ENCODE measurements at places on chromosomes 11 and 22.

DNA sequence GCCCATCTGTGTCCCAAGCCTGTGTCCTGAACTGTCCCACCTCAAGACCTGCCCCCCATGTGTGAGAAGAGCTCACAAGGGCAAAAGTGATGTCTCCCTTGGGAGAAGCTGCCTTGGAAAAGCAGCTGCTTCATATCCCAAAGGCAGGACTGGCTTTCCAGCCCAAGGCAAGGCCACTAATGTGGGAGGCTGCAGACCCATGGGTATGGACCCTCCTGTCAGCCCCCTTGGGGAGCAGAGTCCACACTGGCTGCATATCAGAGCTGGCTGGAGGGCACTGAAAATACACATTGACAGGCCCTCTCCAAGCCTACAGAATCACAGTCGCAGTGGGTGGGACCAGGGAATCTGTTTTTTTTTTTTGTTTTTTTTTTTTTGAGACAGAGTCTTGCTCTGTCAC lies 2.7 kb downstream of the PELI3 start:
- DNase-seq: no peak

DNA sequence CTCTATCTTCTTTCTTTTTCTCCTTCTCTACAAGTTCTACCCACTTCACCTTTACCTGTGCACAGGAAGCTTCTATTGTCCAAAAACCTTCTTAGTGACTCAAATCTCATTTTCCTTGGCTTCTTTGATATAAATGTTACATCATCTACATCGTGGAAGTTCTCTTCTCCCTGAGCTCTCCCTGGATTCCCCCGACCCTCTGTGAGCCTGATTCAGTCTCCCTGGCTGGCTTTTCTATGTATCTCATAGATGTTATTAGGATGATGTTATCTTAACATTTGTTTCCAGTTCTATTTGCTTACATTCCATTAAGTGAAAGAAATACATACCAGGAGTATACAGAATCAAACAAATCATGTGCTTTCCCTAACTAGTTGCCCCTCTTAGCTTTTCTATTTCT lies 235.8 kb upstream of the PITPNB start:
- DNase-seq: no peak

DNA sequence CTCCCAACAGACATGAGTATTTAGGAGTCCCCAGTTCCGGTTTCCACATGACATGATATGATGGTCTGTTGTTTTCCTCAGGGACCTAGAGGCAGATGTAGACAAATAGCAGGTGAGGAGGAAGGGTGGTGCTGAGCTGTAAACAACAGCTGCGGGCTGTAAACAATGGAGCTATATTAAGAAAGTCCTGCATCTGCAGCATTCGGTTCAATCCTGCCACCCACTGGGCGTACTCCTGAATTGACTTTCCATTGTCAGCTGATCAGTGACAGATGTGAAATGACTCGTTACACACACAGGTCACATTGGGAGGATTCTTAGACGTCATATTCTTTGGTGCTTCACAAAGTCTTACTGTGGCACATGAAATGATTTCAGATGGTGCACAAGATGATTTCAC lies 26.8 kb upstream of the RAG1 start:
- peak; percentile 38 for DNase-seq

DNA sequence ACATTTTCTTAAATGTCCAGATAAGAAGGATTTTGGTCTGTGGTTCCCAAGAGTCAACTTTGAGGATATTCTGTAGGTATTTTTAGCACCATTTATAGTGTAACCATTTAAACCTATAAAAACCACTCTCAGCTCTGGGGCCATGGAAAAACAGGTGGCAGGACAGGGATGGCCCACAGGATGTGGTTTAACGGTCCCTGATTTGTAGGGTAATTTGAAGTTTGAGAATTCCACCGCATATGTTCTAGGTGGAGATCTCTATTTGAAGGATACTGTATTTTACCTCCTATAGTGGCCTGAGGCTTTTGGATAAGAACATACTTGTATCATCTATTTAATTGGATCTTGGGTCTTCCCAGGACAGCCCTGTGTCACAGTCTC lies 62.4 kb upstream of the IGLL5 start:
- no peak for DNase-seq

DNA sequence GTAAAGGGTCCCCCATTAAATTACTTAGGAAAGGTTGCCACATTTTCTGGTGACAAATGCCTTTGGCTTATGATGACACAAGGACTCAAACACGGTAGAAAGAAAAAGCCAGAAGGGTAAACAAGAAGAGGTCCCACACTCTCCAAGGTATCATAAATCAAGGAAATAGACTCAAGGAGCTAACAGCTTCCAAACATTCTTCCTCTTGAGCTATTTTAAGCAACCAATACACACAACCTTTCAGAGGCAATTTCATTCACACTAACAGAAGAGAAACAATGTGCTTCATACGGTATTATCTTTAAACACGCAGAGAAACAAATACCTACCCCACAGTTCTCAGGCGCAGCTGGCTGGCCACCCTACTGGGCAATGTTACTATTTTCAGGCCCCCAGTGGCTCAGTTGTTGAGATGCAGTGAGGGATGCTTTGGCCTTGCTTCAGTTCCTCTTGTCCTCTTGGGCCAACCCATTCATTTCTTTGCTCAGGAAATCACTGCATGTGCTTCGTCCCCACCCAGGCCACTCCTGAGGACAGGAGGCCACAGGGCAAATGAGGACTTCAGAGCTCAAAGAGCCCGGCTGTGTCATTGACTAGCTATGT lies 15.8 kb downstream of the ABTB2 start:
- no peak for DNase-seq

DNA sequence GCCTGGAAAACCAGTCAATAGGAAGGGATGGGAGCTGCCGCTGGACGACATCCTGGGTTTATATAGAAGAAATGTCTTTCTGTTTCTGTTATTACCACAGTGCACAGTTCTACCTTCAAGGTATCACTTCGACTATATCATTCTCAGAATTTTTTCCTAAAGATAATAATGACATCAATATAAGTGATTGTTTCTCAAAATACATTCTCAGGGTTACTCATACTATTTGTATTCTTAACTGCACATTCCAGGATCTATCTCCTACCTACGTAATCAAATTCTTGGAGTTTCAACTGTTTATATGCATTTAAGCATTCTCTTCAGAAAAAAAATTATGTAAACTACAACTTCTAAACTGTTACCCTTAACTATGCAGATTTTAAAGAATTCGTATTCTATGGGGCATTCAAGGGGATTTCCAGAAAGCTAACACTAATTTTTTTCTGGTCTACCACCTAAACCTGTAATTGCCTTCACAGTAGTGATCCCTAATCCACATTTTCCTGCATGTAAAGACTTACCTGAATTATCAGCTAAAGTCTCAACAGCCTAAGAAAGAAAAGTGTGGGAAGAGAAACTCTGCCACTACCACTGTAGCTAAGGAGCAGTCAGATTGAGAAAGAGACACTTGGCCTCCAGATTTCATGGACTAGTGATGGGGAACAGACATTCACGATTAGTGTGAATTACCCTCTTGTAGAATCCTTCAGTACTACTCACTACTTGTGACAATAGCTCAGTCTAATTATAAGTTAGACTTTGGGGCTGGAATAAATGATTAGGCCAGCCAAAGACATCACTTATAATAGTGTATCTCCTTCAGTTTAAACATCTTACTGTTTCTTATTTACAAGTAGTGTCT lies at the start of gene OR51B5:
TSS of gene OR51B5 (minus strand) at position 51 of the 862 bp plus-strand sequence. CDS start at position 51, 0 bp downstream.
- no peak for DNase-seq

DNA sequence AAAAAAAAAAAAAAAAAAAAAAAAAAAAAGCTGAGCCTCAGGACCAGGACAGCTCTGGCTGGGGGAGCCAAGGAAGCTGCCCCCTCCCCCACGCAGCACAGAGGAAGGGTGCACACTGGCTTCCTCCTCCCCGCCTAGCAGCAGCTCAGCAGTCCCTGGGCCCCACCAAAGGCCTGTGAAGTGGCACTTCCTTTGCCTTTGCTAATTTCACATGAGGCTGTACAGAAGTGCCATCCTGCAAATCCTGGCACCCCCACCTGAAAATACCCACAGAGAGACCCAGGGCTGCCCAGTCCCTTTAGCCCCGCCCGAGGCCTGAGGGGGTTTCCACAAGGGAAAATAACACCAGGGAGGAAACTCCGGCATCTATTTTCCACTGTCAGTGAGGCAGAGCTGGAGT lies 3.9 kb downstream of the RHOG start:
- DNase-seq: peak; percentile 71

DNA sequence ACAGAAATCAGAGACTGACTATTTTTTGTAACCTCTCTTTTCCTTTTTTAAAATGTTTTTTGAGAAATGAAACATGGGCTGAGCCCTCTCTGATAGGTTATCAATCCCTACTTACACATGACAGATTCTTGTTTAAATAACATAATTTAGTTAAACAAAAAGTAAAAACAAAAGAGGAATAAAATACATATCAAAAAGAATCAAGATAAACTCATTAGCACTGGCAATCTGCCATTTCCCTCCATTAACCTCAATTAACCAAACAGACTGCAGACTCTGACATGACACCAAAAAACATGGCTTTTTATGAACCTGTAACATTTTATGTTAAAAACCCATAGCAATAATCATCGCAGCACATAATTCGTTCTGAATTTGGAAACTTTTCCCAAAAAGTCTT lies 284.4 kb upstream of the MTNR1B start:
- DNase-seq: no peak

GRCh38 chr11:86941871-86942599 lies 13.2 kb downstream of the FZD4 start:
- DNase-seq: no peak

DNA sequence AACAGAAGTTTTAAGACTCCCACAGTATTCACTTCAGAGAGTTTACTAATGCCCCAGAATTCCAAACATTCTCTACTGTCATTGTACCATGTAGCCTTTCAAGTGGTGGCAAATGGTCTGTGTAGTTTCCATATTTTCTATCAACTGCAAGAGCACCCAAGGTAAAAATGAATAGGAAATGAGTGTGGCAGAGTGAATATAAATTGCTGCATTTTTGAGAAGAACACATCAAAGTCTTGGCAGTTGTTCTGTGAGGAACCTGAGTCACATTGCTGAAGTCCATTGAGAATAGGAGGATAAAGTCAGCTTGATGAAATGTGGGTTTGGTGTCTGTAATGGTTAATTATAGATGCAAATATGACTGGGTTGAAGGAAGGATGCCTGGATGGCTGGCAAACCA lies 193.6 kb downstream of the AASDHPPT start:
- no peak for DNase-seq

DNA sequence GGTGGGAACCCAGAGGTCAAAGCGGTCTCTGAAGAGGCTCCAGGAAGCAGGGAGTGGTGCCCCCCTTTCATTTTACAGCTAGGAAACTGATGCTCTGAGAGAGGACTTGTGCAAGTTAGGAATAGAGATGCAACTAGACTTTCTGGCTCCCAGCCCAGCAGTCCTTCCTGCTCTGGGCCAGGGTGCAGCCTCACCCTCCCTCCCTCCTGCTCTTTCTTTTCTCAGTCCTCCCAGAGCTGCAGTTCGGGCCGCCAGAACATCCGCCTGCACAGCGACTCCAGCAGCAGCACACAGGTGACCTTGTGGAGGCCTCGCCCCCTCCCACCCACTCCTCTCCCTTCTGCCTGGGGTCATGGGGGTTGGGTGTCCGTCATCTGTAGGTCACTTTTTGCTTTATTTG lies 51.5 kb downstream of the LHFPL7 start:
- DNase-seq: no peak

GRCh38 chr11:22225190-22225589 lies 32.3 kb downstream of the ANO5 start:
- no peak for DNase-seq

- DNase-seq: no peak
Measured at GRCh38 chr11:834371-835316, 1.9 kb downstream of the CD151 start.

GRCh38 chr22:46589871-46590271 lies 30.3 kb upstream of the GRAMD4 start:
- no peak for DNase-seq

GRCh38 chr11:112292785-112293407 lies 32.2 kb upstream of the PLET1 start:
- no peak for DNase-seq

DNA sequence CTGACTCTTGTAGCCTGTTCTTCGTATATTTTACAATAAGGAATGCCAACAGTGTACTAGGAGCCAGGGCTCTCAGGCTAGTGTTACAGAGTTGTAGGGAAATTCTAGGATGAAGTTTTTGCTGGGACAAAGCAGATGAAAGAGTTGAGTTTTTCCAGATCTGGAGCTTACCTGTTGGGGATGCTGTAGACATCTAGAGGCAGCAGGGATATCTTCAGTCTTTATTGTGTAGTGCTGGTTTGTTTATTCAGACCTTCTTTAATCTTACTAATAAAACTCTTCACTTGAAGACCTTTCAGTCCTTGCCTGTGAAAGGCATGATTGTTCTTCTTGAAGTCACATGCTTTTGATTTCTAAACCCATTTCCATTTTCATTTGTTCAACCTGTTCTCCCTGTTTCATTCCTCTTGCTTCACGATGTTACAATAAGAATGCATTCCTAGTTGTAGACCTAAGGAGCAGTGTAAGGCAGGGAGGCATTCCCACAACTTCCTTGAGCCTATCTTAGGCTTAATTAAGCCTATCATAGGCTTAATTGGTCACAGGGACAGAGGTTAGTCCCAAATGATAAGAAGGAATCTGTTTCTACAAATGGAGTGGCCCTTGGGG lies 7.9 kb upstream of the SLC37A2 start:
- DNase-seq: no peak

GRCh38 chr11:313787-314553 lies at the start of gene IFITM1:
Gene IFITM1 (plus strand): TSS chr11:314040. CDS start chr11:314171, 131 bp downstream.
- DNase-seq: peak; percentile 72

GRCh38 chr11:102614485-102614884 lies 10.6 kb downstream of the MMP20 start:
- DNase-seq: no peak

DNA sequence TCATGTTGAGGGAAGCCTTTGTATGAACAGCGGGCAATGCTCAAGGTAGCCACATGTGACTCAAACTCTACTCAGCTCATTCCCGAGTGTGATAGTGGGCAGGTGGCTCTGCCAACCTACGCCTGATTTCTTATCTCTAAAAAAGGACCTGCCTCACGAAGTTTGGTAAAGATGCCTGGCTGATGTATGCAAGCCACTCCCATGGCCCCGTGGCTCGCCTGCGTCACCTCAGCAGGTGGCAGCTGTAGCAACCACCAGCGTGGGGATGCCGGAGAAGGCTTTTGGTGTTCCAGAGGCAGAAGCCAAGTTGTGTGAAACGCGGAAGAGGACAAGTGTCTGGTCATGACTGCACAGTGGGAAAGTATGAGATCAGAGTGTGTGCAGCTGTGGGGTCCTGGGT lies 5.4 kb downstream of the FADS2 start:
- no peak for DNase-seq

DNA sequence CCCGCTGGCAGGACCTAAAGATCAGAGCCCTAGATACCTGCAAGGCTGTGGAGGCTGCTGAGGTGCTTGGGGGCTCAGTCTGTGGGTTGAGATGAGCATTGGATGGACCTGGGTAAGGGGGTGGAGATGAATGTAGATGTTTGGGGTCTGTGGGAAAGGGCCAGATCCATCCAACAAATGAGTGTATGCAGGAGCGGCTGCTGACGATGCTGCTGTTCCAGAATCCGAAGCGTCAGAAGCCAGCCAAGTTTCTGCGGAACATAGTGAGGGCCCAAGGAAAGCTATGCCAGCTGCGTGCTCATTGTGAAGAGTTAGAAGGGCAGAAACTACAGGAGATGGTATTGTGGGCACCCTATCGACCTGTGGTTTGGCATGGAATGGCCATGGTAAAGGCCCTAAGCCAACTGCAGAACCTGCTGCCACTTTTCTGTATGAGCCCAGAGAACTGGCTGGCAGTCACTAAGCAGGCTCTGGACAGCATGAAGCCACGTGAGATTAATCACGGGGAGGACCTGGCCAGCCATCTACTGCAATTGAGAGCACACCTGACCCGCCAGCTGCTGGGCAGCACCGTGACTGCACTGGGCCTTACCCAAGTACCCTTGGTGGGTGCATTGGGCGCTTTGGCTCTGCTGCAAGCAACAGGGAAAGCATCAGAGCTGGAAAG lies 36.6 kb downstream of the RRP8 start:
- no peak for DNase-seq

- DNase-seq: no peak
Measured at GRCh38 chr11:24295360-24295759, 201.5 kb upstream of the LUZP2 start.
